Epithelial cell of alveolus of lung (primary cell): ENCODE measurements at places on chromosomes 5 and 9. TPM values are rescaled to one million over a fixed set of nuclear protein-coding genes. Genes with fewer than 3 reads are reported as not detected.

The CDX1 gene
- total RNA-seq: 0.78 TPM in 1 of 2 replicates, not detected in the other

The QSOX2 gene
- 10.6 and 17.2 TPM in 2 replicates for total RNA-seq

The DDX4 gene
- not detected in 2 replicates for total RNA-seq

The ZNF454 gene
- 1.2 and 6.2 TPM in 2 replicates for total RNA-seq

The CNTLN gene
- total RNA-seq: 6.3 and 9.9 TPM in 2 replicates

The B4GALT1 gene
- 80.2 and 111 TPM in 2 replicates for total RNA-seq

The PDCD1LG2 gene
- 4.7 TPM in 1 of 2 replicates, not detected in the other for total RNA-seq

The NTNG2 gene
- 0.91 and 1.3 TPM in 2 replicates for total RNA-seq

The ABHD17B gene
- total RNA-seq: 16.4 and 60.2 TPM in 2 replicates

The GABRA6 gene
- not detected in 2 replicates for total RNA-seq

The DRD1 gene
- not detected in 2 replicates for total RNA-seq

The PCDHGA3 gene
- 0.65 and 0.72 TPM in 2 replicates for total RNA-seq
